ENCODE measurements at places on chromosomes 1 and 21.

- no peak for DNase-seq
Measured at GRCh38 chr21:29669416-29669815, 270.4 kb downstream of the GRIK1 start.

DNA sequence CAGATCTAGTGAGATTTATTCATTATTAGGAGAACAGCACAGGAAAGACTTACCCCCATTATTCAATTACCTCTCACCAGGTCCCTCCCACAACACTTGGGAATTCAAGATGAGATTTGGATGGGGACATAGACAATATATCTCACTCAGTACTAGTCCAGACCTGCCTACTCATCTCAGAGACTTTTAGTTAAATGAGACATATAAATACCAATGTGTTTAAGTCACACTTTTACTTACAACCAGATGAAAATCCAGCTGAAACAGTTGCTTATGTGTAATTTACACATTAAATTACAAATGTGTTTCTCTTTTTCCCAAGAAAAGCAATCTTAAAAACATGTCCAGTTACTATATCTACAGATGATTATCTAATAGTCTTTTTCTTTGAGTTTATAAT, 1145.6 kb downstream of the KCNT2 start:
- no peak for DNase-seq

DNA sequence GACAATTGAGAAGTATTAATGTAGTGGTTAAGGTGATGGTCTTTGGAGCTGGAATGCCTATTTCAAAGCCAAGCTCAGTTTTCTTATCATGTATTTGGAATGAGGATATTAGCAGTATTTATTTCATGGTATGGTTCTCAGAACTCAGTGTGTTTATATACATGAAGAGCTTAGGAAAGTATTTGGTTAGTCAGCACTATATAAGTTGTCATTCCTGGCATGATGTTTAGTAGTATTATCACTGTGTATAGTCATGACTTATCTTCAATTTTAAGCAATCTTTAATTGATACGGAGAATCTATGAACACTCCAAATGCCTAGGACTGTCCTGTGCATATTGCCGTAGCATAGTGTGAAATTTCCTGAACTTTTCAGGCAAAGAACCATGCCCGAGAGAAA, 501.9 kb upstream of the USP24 start:
- no peak for DNase-seq

GRCh38 chr1:221714227-221715152, 27.4 kb downstream of the DUSP10 start:
- DNase-seq, result no peak

GRCh38 chr1:183223467-183223866, 37.4 kb downstream of the LAMC2 start:
- DNase-seq, result no peak

- DNase-seq, result no peak
Measured at GRCh38 chr1:168742386-168742785, 13.4 kb upstream of the DPT start.

DNA sequence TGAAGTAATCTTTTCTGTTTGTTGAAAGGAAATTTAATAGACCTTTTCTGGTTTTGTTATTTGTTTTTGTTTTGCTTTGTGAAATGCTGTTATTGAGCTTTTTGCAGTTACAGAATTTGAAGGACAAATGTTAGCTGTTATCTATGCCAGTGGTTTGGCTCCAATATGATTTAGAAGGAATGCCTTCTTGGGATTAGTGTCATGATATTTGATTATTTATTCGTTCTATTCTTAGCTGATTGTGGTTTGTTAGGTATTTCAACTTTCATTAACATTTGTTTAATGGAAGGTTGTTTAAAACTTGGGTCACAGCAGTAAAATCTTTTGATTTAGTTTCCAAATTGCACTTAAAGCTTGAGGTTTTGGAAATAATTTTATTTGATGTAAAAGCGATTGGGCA, 33.5 kb downstream of the ADGRL2 start:
- no peak for DNase-seq

DNA sequence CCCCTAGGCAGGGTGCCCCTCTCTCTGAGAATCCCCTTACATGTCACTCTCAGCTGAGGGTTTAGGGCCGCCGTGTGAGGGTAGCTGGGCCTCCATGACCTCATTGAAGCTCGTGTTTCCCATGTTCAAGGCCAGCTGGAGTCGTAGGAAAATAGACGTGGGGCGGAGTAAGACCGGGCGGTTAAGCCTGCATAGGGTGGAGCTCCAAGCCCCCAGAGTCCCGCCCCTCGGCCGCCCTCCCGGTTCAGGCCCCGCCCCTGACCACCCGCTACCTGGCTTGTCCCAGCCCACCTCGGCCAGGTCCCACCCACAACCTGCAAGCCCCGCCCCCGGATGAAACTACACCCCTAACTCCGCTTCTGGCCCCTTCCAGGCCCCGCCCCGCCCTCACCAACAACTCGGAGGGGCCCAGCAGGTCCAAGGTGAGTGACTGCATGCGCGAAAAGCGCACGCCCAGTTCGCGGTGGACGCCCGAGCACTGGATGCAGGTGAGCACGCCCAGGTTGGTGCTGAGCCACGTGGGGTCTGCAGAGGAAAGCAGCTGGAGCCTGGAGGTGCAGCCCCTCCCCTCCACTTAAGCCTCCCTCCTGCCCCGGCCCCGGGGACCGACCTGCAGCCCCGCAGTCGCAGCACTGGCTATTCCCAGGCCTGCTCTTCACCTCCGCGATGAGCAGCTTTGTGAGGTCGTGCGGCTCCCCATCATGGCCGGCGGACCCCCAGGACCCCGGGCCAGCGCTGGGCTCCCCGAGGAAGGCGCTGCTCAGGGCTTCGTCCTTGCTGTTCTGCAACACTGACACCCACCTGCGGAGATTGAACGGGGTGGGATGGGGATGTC, 12.2 kb upstream of the TCEA3 start:
- no peak for DNase-seq

GRCh38 chr1:32863881-32864245, 6.8 kb downstream of the FNDC5 start:
- DNase-seq, result no peak

DNA sequence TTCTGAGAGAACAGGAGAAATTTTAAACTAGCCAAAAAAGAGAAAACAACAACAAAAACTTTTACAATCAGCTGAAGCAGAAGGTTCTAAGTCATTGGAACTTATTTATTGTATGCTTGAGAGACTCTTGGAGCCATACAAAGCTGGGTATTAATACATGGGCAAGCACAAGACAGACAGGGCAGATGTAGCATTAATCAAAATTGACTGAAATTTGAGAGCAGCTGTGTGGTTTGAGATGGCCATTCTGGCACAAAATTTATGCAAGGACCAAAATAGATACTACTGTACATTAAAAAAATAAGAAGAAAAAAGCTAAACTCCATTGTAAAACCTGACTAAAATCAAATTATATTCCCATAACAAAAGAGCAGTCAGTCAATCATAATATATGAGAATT, 892.5 kb downstream of the PLA2G4A start:
- DNase-seq, result no peak

GRCh38 chr1:63463248-63463647, 59.8 kb downstream of the ITGB3BP start:
- DNase-seq, result no peak

GRCh38 chr1:210727709-210728108, 399.0 kb downstream of the HHAT start:
- no peak for DNase-seq

- no peak for DNase-seq
Measured at GRCh38 chr1:19325958-19326747, 14.0 kb downstream of the SLC66A1 start.

DNA sequence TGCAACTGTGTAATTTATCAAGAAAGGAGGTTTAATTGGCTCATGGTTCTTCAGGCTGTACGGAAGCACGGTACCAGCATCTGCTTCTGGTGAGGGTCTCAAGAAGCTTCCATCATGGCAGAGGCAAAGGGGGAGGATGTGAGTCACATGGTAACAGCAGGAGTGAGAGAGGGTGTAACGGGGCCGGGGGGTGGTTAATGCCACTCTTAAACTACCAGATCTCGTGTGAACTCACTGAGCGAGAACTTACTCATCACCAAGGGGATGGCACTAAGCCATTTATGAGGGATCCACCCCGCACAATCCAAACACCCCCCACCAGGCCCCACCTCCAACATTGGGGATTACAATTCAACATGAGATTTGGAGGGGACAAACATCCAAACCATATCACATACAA, 21.0 kb upstream of the IFFO2 start:
- no peak for DNase-seq

DNA sequence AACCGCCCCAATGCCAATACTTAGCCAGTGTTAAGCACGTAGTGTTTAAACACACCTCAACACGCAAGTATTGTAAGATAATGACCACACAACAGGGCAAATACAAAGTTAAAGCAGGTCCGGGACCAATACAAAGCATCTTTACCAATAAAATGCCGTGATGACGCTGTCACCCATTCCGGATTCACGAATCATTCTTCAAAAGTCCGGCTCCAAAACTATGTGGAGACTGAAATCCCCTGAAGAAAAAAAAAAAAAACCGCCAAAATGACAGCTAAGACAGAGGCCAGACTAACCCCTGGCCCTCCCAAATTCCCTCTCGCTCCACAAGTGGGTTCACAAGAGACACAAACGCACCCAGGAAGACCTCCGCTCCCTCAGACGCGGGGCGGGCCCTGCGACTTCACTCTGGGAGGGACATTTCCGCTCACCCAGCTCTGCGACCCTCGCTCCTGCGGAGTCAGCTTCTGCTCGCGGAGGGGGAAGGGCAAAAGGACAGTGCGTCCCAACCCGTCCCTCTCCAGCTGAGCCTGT, 625 bp upstream of the DARS2 start:
- no peak for DNase-seq

- DNase-seq, result no peak
Measured at GRCh38 chr1:207032528-207033017, at the start of gene C1orf116. Gene C1orf116 (minus strand): TSS chr1:207032756. CDS start chr1:207027598, 5,158 bp downstream.

- DNase-seq, result no peak
Measured at GRCh38 chr1:4207842-4208692, 308.0 kb upstream of the C1orf174 start.

- no peak for DNase-seq
Measured at GRCh38 chr1:99657213-99658030, 11.5 kb downstream of the PALMD start.

DNA sequence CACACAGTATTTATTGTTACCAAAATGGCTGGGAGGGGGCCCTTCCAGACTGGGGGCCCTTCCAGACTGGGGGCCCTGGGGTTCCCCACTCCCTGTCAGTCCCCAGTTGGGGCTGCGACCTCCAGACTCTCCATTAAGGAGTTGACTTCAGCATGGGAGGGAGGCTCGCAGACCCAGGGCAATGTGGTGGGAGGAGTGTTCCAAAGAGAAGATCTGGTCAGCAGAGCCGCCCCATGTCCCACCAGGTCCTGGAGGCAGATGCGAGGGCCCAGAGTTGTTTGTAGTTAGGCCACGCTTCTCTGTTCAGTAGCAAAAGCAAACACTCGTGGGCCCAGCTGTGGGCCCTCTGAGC, 285.5 kb downstream of the LRRC40 start:
- no peak for DNase-seq

DNA sequence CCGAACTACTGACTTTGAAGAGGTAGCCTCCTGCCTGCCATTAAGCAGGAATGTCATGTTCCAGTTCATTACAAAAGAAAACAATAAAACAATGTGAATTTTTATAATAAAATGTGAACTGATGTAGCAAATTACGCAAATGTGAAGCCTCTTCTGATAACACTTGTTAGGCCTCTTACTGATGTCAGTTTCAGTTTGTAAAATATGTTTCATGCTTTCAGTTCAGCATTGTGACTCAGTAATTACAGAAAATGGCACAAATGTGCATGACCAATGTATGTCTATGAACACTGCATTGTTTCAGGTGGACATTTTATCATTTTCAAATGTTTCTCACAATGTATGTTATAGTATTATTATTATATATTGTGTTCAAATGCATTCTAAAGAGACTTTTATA, 159.8 kb upstream of the SGIP1 start:
- DNase-seq, result no peak

DNA sequence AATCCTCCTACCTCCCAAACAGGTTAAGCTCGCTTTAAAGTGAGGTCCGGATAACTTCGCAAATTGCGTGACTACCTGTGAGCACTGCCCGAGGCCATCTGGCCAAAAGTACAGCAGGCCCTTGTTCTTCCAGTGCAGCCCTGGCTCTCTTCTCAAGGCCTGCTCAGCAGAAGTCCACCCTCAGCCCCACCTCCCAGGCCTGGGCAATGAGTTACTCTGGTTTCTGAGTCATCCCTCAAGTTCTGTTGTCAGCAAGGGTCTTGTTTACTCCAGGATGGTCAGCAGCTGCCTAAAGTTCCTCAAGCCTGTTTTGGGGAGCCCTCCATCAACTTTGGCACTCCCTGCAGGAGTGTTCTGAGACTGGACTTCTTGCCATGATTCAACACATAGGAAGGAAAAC, 101.7 kb downstream of the BCAR3 start:
- no peak for DNase-seq

DNA sequence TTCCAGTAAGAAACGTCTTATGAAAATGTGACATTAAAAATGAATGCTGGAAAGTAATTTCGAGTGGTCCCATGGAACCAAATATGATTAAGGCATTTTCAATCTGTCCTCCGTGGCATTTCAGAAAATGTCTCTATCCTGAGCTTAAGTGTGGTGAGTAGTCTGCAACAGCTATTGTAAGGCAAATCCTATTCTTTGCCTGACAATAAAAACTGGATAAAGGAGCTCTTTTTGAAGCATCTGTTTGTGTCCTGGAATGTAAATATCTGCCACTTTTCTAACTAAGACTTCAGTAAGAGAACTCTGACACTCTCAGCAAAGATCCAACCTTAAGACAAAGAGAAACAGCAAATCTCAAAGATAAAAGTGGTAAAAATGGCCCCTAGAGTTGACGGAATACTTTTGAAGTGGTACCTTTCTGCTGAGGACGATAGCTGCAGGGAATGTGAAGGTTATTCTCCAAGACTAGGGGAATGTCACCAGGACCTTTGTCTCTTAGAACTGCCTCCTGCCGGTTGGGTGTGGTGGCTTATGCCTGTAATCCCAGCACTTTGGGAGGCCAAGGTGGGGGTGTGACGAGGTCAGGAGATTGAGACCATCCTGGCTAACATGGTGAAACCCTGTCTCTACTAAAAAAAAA, 486.7 kb upstream of the ZP4 start:
- no peak for DNase-seq

GRCh38 chr1:103273106-103273505, 164.8 kb upstream of the COL11A1 start:
- no peak for DNase-seq

DNA sequence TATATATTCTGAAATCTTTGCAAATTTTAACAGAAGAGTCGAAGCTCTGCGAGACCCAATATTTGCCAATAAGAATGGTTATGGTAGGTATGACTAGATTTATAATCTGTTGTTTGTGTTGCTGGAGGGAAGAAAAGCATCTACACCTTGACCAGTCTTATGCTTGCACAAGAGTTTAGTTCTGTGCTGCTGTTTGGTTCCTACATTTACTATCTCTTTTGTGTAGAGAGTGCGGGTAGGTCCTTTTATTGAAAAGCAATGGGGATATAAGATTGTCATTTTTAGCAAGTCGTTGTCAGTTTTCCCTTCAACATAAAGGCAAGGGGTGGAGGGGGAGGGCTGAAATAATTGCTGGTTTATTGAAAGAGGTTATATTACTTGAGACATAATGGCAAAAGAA, 396 bp downstream of the ELAVL4 start:
- DNase-seq, result no peak
